ENCODE measurements at places on chromosomes 16 and 17.

- no peak for DNase-seq
These were observed 7.1 kb upstream of the CMTM4 start for GRCh38 chr16:66703406-66704215.

- no peak for DNase-seq
These were observed 971 bp downstream of the MINK1 start for GRCh38 chr17:4833941-4834680.

GRCh38 chr17:29561554-29562517 lies 5.0 kb downstream of the ABHD15 start:
- DNase-seq, result no peak

DNA sequence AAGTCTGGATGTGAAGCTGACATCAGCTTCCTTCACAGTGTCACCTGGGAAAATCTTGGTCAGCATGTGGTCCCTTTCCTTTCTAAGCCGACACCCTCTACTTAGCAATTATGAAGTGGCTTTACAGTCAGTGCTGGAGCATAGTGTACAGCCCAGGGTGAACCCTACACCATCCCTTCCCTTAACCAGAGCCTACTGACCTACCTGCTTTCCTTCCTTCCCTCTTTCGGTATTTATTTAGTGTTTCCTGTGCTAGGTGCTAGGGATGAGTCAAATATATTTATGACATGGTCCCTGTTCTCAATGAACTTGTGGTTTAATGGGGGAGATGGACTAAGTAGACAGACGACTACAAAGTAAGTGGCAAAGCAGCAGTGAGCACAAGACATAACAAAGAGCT lies 77.5 kb downstream of the CDK5R1 start:
- DNase-seq, result no peak

GRCh38 chr16:49498666-49499413 lies 125.2 kb downstream of the C16orf78 start:
- DNase-seq, result no peak

- no peak for DNase-seq
These were observed 5.4 kb upstream of the GIP start for GRCh38 chr17:48973806-48974205.

- DNase-seq, result no peak
These were observed 16.3 kb downstream of the LIG3 start for GRCh38 chr17:34996422-34997285.

DNA sequence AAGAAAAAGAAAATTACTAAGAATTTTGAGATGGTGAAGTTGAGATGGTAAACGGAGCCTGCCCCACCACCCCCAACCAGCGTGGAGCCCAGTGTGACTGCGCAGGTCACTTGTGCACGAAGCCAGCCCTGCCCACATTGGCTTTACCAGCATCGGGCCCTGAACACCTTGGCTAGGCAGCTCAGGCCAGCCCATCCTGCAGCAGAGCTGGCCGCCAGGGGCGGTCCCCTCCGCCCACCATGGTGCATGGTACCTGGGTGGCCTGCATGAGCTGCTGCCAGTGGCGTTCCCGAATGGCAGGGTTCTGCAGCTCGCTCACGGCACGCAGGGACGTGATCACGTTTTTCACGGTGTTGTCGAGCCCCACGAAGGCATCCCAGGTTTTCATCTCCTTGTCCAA lies 62.7 kb downstream of the DNAH17 start:
- DNase-seq, result no peak

DNA sequence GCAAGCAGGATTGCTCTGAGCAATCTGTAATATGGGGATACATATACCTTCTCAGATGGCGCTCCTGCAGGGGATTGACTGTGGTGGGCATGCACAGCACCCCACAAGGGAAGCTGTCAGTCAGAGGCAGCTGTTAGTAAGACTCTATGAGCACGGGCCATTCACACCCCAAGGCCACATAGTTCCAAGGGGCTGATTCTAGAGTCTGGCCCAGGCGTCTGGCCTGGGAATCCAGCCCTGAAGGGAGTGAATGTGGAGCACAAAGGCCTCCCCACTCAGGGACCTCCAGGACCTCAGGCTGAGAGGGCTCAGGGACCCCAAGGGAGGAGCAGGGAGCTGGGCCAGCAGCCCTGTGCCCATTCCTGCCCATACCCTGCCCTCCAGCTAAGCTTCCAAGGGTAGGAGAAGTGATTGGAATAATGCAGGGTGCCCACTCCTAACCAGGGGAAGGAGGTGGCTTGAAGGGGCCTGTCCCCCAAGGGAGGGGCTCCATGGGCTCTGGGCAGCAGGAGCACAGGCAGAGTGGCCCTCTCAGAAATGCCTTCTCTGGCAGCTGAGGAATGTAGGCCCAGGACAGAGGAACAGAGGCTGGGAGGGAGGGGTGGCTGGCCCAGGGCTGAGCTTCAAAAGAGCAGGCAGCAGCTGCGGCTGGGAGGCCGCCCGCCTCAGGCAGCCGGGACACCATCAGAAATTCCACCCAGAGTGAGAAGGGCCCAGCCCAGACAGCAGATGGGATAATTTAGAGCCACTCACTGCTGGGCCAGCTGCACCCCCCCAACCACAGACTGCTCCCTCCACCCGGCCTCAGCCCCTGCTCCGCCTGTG lies 48.9 kb upstream of the MRPS23 start:
- no peak for DNase-seq

GRCh38 chr16:66841366-66841765 lies 2.8 kb upstream of the CA7 start:
- no peak for DNase-seq

GRCh38 chr17:1137465-1137894 lies 42.3 kb downstream of the ABR start:
- no peak for DNase-seq

- no peak for DNase-seq
These were observed 406.0 kb downstream of the SEC14L1 start for GRCh38 chr17:77546772-77547241.

- DNase-seq, result no peak
These were observed 76.2 kb downstream of the RAB11FIP4 start for GRCh38 chr17:31467502-31468256.

DNA sequence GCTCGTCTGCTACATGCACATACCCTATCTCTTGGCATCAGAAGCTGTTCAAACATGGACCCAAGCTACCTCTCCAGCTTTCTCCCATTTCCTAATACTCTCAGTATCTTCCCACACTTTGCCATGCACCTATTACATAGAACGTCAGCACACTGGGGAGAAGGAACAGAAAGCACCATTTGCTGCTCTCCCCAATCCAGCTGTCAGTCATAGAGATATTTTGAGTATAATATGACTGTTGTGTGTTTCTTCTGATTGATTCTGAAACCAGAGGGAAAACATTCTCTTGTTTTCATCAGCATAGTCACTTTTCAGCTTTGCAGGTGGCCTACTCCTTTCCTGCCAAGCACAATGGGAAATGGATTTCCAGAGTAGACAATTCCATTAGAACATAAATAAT lies 107.1 kb downstream of the ADAMTS18 start:
- no peak for DNase-seq

DNA sequence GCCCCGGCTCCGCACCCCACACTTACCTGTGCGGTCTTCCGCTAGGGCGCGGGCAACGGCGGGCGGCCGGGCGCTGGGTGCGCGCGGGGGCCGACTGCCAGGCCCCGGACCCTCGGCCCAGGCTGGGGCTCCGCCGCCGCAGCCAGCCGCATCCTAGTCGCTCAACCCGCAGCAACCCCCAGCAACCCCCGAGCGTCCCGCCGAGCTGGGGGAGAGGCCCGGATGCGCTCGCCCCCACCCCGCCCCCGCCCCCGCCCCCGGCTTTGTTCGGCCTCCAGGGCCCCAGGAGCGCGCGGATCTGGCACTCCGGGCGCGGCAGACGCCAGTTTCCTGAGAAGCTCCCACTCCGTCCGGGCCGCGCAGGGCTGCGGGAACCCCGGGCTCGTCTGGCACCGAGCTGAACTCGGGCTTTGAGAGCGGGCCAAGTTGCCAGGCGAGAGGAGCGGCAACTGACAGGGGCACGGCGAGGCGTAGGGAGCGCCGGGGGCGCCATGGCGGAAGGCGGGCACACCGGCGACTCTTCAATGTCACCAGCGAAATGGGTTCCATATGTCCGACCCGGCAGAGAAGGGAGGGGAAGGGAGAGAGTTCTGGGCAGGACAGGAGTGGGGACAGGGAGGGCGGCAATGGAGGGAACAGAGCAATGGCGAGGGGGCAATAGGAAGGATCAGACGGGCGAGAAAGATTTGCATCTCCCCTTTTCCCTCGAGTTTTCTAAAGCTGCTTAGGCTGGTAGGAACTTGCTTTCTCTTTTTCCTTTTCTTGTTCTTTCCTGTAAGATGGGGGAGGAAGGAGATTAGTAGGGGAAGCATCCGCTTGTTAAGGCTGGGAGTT lies 13.7 kb downstream of the HOXB4 start:
- DNase-seq, result no peak

DNA sequence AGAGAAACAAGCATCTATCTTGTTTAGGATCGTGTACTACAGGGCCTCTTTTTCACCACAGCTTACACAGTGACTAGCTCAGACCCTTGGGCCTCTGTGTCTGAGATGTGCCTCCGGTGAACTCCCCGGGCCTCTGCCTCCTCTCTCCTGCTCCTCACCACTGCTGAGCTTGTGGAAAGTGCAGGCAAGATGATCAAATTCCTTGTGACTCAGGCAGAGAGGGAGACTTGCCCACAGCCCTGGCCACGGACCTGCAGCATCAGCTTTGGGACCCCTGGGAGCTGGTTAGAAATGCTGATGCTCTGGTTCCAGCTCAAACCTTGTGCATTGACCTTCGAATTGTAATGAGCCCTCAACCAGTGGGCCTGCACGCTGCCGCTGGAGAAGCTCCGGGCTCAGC lies 79.8 kb downstream of the ZDHHC7 start:
- no peak for DNase-seq

DNA sequence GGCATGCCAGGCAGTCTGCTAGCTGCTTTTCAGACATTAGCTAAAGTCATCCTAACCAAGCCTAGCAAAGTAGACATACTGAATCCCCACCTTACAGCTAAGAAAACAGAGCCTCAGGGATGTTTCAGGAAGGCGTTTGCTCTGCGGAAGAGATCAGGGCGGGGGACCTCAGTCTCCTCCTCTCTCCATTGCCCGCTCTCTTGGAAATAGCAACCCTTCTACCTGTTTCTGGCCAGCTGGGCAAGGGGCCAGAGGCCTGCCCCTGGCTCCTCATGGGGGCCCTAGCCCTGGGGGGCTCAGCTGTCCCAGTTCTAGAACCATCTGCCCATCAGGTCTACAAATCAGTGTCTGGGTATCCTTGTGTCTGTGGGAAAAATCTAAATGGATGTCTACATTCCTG lies 14.5 kb downstream of the PITPNM3 start:
- no peak for DNase-seq

- DNase-seq, result no peak
These were observed 16.5 kb downstream of the NMT1 start for GRCh38 chr17:45077643-45078042.

GRCh38 chr17:82358465-82359350 lies at the start of gene TEX19:
TEX19 (plus strand) TSS chr17:82359247; CDS start chr17:82362151, 2,904 bp downstream.
- DNase-seq, result no peak

- no peak for DNase-seq
These were observed 4.1 kb upstream of the PHF12 start for GRCh38 chr17:28955408-28955807.

- DNase-seq, result no peak
These were observed 219.7 kb upstream of the HSBP1 start for GRCh38 chr16:83588070-83588469.

- no peak for DNase-seq
These were observed 41.7 kb downstream of the SLC5A11 start for GRCh38 chr16:24887472-24887871.

GRCh38 chr17:57490111-57490845 lies 234.0 kb downstream of the MSI2 start:
- no peak for DNase-seq

GRCh38 chr17:5950878-5951277 lies 119.3 kb upstream of the WSCD1 start:
- no peak for DNase-seq

DNA sequence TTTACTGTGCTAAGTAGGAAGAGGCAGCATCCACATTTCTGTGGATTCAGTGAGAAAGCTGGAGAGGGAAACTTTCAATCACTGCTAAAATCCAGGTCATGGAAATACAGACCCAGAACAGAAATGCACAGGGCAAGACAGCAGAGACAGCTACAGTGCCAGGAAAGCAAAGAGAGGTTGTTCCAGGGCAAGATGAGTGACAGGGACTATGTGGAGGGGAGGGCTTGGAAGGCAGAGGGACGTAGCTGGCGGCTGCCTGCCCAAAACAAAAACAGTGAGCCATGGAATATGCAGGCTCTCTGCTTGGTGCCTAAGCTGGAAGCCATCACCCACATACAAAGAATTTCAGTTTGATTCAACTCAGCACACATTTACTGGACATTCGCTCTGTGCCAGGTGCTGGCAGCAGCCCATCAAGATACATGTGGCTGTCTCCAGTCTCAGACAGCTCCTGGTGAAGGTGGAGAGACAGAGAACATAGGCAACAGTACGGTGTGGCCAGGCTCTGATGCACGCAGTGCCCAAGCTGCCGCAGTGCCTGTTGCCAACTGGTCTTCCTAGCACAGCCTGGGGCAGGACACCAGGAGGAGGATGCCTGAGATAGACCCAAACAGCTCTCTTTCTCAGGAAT lies 88.7 kb downstream of the AIPL1 start:
- no peak for DNase-seq

GRCh38 chr16:90046971-90047713 lies 27.9 kb upstream of the DBNDD1 start:
- no peak for DNase-seq

- no peak for DNase-seq
These were observed 10.2 kb downstream of the PIP4K2B start for GRCh38 chr17:38789185-38789584.

DNA sequence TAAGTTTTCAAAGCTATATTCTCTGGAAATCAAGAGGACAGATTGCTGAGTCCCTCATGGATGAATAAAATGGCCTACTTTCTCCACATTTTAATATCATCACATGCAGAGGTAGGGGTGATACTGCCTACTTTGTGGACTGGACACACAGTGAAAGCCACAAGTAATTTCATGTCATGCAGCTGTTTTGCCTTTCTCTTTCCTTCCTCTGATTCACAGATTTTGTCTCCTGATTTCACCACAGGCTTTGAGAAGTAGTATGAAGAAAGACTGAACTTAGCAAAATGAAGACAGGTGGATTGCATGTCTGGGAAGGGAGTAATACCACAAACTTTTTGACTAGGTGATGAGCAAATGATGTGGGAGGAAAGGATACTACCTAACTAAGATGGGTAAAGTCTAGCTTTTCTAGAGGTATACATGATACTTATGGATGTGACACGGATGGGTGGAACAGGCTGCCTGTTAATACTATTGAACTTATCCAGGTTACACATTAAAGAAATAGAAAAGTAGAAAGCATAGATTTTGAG lies 478.4 kb upstream of the GOT2 start:
- DNase-seq, result no peak
